Posterior cingulate gyrus (tissue), 11 donors: ENCODE measurements at places on chromosomes 4 and X.

DNA sequence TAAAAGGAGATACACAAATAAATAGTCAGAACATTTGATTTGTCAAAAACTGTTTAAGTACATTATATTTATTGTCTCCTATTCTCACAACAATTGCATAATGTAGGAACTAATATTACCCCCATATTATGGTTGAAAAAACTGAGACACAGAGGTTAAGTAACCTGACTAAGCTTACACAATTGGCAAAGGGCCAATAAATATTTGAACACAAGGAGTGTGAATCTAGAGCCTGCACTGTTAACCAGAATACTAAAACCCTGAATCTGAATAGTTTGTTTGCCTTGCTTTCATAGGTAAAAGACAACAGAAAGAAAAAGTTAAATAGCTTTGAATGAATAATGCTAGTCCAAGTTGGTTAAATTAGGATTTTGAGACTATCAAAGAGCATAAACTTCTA lies 55.2 kb downstream of the IL13RA2 start:
- DNase-seq: no peak

DNA sequence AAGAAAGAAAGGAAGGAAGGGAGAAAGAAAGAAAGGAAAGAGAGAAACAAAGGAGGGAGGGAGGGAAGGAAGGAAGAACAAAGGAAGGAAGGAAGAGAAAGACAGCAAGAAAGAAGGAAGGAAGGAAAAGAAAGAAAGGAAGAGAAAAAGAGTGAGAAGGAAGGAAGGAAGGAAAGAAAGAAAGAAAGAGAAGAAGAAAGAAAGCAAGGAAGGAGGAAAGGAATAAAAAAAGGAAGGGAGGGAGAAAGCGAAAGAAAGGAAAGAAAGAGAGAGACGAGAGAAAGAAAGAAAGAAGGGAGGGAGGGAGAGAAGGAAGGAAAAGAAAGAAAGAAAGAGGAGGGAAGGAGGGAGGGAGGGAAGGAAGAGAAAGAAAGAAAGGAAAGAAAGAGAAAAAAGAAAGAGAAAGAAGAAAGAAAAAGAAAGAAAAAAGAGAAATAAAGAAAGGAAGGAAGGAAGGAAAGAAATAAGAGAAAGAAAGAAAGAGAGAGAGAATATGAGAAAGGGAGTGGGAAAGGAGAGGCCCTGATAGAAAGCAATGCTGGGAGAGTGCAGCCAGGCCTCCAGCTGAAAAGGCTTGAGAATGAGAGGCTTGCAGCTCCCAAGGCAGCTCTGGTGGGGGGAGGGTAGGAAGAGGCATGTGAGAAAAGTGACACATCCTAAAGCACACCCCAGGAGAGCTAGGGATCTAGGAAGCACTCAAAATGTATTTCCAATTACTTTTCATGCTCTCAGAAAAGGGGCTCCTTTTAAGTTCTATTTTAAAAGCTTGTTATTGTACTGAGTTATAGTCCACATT lies 134.0 kb upstream of the ZIC3 start:
- DNase-seq: no peak

DNA sequence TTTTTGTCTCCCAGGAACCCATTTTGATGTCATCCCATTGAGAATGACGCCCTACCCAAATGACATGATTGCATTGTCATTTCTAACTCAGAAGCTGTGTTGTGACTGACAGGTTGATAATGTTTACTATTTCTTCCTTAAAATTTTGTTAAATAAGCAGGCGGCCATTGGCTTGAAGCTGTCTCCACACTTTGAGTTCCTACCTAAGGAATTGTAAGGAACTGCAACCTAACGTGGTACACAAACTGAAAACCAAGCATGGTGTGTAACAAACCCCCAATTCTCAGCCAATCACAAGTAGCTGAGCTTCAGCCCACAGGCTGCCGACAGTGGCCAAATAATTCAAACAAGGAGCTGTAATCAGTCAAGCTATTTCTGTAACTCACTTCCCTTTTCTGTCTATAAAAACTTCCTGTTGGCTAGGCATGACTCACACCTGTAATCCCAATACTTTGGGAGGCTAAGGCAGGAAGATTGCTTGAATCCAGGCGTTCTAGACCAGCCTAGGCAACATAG lies 2.9 kb upstream of the MND1 start:
- no peak for DNase-seq

GRCh38 chrX:10467793-10468192 lies 152.6 kb downstream of the MID1 start:
- no peak for DNase-seq

DNA sequence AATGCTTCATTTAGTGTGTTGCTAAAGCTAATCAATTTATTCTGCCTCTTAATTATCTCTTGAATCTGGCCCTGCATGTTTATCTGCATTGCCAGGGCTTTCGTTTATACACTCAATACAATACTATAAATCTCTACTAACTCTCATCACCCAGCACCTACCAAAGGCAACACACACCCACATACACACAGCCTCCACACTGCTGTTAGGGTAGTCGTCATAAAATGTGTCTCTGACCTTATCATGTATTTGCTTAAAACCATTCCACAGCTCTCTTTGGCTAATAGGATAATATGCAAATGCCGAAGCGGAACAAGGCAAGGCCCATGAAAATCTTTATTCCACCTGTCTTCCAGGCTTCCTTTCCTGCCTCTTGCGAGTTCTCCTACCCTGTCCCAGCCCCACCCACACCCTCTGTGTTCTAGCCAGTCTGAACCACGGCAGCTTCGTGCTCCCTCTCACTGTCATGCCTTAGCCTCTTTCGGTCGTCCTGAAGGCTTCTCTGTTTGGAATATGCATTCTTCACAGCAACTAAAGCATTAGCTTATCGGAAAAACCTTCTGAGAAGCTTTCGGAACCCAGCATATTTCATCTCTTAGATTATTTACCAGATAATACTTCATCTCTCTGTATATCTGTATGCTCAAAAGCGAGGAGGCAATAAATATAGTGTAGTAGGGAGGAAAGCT lies 333.5 kb downstream of the TENM3 start:
- DNase-seq: no peak

GRCh38 chrX:17417372-17417771 lies 42.4 kb downstream of the NHS start:
- DNase-seq: no peak

- DNase-seq: peak; percentile 25
Observed at GRCh38 chrX:76253432-76253831, 80.6 kb downstream of the PBDC1 start.

DNA sequence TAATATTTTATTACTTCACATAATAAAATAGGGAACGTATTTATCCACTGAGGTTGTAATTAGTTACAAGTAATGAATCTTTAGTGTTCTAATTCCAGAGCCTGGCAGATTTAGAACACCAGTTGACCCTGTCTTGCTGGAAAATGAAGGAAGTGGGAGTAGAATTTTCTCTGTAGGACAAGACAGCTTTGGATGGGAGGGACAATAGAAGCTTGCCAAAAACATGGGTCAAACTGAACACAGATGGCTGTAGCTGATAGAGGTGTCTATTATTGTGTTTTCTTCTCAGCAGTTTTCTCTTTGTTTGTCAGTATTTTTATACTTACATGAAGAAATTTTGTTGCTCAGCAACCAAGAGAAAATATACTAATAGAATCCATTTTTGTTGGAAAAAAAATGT lies 20.2 kb downstream of the FAT4 start:
- no peak for DNase-seq

DNA sequence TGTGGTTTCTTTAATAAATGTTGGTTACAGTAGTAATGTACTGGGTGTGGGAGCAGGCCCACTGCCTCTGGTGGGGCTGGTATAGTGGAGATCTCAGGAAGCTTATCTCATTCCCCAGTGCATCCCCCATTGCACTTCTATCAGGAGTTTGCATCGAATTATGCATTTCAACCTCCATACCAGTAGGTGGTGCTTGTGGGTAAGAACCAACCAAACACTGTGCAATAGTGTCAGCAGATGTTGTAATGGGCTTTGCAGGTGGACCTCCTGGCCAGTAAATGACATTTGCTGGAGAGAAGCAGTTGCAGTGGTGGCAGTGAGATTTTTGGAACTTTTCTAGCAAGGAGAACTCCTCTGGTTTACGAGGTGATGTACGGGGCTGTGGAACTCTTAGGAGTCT lies 150.6 kb downstream of the POU3F4 start:
- no peak for DNase-seq

DNA sequence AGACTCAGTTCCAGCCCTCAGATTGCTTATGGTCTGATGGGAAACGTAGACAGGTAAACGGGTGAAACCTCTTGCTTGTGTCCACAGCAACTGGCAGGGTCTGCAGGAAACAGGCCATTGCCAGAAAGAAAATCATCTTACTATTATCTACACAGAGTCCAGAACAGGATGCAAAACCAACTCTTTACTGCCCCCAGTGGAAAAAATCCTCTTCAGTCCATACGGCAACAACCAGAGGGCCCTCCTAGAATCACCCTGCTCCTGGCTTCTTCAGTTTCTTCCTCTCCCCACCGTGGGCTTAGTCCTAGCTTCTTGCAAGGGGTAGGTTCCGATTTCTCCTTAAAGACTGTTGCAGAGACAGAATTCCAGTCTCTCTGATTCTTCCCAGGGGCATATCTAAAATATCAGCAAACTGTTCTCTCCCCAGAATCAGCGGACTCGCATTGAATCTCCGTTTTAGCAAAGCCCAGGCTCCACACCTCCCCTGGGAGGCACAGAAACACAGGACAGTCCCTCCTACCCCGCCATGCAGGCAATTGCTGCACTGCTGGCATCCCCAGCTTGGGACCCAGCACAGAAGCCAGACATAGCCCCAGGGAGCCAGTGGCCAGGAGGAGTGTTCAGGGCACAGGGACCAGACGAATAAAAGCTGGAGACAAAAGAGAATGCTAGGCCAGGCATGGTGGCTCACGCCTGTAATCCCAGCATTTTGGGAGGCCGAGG lies 41.0 kb upstream of the SH3RF1 start:
- no peak for DNase-seq

DNA sequence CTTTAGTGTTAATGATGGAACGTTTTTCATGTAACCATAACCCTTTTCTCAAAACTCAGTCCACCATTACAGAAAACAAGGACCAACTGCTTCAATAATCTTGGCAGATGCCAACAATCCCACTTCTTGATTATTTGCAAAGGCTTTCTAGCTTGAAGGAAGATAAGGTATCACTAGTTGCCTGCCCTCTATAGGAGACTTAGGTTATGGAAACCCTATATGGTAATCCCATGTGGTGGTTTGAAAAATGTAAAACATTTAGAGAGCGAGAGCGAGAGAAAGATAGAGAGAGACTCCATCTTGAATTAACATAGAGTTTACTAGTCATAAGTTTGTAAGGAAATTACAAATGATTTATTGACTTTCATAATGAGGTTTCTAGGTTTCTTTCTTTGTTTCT lies 1627.5 kb upstream of the TENM3 start:
- no peak for DNase-seq

GRCh38 chrX:39765327-39765726 lies 332.4 kb downstream of the BCOR start:
- DNase-seq: no peak

GRCh38 chr4:32003548-32003947 lies 1283.4 kb downstream of the PCDH7 start:
- no peak for DNase-seq

- no peak for DNase-seq
Observed at GRCh38 chr4:30839583-30840520, 119.7 kb downstream of the PCDH7 start.

GRCh38 chrX:67612231-67612630 lies 68.4 kb downstream of the AR start:
- DNase-seq: no peak

DNA sequence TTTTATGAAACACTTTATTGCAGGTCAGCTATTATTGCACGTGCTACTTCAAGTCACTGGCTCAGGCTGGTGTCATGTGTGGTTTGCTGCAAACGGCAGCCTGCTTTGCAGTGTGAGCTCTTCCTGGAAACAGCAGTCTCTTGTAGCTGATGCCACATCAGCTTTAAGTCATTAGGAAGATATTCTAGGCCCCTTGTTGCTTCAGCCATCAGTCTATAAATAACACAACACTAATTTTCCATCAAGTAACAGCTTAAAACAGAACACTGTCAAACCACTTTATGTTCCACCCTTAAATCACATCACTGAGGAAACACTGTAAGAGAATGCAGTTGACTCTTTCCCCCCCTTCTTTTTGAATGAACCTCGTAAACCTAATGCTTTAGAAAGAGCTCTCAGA lies 93.8 kb downstream of the GATB start:
- DNase-seq: no peak

- DNase-seq: peak; percentile 74
Observed at GRCh38 chr4:183098723-183099536, at the start of gene WWC2. Gene WWC2, plus strand, starts transcription at chr4:183099257. Its CDS starts 235 bp downstream, at chr4:183099492.

DNA sequence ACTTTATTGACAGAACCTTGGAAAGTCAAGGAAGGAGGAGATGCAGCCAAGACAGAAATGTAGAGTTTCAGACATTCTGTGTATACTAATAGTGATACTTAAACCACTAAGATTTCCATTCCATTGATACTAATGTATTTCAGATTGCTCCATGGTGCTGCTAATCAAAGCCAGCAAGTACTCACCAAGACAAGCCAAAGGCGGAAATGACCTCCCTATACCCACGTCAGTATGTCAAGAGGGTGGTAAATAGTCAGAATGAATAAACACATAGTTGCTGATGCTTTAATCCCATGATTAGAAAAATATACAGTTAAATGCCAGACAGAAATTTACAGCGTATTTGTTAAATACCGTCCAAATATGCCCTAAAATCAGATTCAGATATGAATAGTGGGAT lies 417.8 kb upstream of the INTU start:
- DNase-seq: no peak

DNA sequence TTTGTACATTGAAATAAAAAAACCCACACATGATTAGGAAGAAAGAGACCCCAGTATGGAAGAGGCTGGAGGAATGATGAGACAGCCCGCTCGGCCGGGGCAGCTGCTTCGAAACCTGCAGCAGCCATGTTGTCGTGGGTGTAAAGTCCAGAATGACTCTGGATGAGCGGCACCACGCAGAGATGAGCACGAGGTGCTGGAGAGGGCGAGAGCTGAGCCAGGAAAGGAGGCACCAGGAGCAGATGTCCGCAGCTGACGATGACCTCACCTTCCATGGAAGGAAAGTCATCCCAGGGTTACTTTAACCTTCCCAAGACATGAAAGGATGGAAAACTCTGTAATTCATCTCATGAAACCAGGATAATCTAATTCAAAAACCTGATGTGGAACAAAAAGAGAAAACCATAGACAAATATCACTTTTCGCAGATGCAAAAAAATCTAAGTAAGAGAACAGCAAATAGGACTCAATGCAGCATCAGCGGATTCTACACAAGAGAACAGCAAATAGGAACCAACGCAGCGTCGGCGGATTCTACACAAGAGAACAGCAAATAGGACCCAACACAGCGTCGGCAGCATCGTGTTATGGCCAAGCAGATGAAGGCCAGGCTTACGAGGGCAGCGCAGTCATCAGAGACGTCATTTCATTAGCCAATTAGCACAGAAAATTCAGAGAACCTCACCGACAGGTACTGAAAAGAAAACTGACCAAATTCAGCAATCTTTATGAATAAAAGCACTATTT lies 25.9 kb upstream of the SPON2 start:
- peak; percentile 71 for DNase-seq

DNA sequence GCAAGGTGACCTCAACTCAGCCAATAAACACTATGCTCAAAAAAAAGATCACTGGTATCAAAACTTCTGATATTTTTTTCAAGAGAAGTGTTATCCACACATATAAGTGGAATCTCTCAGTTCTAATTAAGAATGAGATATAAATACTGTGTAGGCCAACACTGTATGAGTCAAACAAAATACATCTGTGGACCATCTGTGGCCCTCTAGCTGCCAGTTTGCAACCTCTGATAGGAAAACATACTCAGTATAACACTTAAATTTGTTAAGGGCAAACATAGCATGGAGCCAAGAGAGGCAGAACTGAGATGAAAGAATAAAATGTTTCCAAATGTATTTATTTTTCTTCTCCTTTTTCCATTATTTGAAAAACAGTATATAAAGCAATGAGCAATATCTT lies 377.3 kb downstream of the ARAP2 start:
- DNase-seq: no peak

GRCh38 chrX:11395859-11396258 lies 102.6 kb downstream of the AMELX start:
- DNase-seq: no peak
